ENCODE measurements at places on chromosomes 3 and 15.
A peak's percentile ranks its signal among the peaks of the same experiment; 100 is the strongest.

- DNase-seq = peak; percentile 38
Observed at GRCh38 chr3:131038326-131038725, 11.6 kb downstream of the NEK11 start.

GRCh38 chr3:175227126-175227525 is 368.0 kb downstream of the NAALADL2 start:
- DNase-seq = no peak

DNA sequence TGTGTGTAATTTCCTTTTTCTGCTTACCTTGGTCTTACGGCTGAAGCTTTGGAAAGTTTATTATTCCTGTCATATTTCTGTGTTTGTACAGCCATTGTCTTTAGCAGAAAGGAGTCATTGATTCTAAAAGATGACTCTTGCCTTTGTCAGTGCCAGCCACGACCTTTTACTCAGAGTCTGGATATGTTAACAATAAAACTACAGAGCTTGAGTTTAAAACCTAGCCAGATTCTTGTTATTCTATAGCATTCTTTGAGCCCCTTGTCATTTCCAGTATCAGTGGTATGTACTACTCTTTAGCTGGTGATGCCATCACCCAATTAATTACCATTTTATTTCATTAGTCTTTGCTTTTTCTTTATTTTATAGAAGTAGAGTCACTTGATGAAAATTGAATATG is 142.4 kb downstream of the TCF12 start:
- DNase-seq = peak; percentile 86

GRCh38 chr3:42061713-42062380 is 29.3 kb upstream of the TRAK1 start:
- DNase-seq = peak; percentile 85

DNA sequence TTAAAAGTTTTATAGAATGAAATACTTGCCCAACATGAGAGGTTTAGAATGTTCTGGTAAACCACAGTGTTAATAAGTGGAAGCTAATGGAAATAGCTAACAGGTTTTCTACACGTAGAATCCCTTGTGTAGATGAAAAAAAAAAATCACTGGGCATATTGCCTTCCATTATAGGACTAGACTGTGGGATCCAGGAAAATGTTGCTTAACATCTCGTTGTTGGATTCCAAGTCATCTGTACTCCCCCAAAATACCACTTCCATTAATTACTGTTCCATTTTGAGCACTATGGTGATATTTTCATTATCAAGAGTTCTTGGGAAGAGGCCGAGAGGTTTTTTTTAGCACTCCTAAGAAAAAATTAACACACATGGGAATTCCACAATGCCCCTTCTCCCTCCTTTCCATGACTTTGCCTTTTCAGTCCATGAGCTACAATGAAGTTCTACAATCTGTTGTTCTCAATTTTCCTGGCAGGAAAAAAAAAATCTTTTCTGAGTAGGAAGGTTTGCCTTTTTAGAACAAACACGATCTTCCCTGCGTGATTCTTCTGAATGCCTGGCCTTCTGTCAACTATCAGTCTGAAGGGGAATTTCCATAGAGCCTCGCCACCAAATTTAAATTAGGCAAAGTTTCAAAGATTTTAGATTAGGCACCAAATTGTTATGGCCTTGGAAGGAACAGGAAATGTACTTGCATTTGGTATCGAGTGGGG is 74.4 kb upstream of the CTDSPL start:
- DNase-seq = no peak

- DNase-seq = peak; percentile 82
Observed at GRCh38 chr15:51144021-51144532, 49.4 kb upstream of the TNFAIP8L3 start.

DNA sequence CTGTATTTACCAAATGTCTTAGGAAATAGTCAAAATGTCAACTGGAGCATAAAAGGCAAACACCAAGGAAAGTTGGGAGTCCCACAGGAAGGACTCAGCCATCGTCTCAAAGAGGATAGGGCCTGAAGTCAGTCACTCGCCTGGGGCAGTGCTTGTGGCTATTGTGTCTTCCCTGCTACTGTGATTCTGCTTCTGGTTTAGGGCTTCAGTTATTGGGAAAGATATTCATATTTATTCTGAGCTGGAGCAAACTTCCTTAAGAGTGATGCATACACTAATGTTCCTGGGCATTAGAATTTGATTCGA is 118.1 kb downstream of the EDEM1 start:
- DNase-seq = no peak

GRCh38 chr3:122941228-122942206 is 86.0 kb downstream of the SEMA5B start:
- DNase-seq = no peak

DNA sequence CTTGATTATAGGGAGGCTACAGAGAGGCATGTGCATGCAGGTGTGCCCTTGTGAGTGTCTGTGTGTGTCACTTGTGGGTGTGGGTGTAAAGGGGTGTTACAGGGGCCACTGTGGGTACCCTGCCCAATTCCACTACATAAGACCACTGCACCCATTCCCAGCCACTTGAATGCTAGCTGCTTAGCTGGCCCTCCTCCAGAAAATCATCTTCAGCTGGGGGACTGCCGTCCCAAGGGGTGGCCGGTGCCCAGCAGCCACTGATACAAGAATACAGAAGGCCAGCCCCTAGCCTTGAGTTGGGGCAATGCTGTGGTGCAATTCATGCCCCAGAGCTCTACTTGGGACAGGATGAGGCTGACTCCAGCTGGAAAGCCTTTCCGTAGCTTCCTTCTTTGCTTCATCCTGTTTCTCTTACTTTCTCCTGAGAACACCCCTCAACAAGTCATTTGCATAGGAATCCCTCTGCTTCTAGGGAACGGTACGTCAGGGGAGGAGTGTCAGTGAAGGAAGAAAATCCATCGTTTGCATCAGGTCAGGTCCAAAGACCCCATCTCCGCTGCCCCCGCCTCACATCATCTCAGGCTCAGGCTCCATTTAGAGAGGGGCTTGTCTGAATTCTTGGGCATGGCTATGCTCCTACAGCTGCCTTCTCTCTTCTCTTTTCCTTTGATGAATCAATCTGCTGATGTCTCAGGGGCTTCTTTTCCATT is 72.0 kb downstream of the SCN5A start:
- no peak for DNase-seq

- no peak for DNase-seq
Observed at GRCh38 chr15:85353516-85353915, 26.9 kb upstream of the AKAP13 start.

GRCh38 chr3:129277829-129278271 is 820 bp upstream of the HMCES start:
- peak; percentile 14 for DNase-seq

- DNase-seq = no peak
Observed at GRCh38 chr3:11138371-11138770, 15.9 kb upstream of the HRH1 start.

DNA sequence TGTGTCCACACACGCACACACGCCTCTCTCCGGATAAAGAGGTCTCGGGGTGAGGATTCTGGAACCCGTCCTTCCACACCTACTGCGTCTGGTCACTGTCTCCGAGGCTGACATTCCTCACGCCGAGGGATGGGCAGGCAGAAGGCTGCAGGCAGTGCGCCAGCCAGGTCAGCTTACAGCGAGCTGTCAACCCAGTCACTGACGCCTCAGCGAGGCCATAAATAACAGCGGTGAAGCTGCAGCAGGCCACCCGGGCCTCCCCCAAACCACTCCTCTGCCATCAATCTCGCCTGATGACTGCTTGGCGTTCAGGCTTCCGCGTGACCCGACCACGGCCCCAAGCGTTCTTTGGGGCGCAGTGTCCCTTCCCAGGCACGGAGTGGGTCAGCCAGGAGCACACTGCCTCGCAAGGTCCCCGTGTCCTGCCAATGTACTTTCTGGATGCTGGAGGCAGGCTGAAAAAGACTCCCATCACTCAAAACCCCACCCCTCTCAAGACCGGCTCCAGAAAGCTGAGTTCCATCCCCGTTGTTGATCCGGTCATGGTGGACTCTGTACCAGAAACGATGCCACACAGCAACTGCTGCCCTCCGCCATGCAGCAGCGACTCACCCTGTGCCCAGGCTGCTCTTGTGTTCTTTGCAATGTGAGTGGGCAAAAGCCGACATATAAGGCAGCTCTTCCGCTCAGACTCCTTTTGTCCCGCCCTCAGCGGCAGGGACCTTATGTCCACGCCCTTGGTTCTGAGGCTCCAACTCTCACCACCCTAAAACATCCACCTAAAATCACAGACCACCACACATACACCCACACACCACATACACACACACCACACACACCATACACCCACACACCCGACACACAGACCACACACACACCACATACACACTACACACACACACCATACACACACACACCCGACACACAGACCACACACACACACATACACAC is 27.1 kb downstream of the CPN2 start:
- peak; percentile 35 for DNase-seq

DNA sequence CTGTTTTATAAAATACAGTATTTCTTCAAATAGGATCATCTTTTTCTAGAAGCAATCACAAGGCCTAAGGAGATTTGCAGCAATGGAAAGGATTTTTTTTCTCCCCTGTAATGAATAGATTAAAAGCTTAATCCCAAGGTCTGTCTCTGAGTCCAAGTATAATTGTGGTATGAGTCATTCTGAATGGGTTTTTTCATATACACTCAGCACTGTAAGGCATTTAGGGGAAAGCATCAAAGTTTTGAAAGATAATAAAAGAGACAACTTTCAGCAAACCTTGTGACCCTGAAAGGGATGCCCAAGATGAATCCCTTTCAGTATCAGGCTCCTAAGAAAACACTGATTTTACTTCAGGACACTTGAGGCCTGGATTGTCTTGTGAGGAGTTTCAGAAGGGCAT is 23.3 kb upstream of the LARS2 start:
- peak; percentile 27 for DNase-seq

GRCh38 chr15:98755781-98756180 is 107.4 kb downstream of the IGF1R start:
- no peak for DNase-seq

- no peak for DNase-seq
Observed at GRCh38 chr15:80785335-80785734, 6.2 kb downstream of the CEMIP start.

DNA sequence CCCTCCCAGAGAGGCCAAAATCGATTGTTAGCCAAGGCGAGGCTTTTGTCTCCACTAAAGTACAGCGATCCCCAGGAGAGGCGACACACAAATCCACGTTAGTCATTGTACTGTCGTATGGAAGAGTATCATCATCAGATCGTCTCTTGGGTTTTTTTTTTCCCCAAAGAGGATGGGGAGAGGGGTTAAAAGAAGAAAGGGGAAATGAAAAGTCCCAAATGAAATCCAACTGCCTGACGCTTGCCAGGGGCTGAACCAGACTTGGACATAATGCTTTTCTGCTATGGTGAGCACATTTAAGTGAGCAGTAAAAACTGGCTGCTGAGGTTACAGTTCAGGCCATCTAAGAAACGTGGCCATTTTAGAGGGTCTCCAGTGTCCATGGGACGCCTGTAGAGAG is 37.9 kb upstream of the CTSH start:
- DNase-seq = no peak

DNA sequence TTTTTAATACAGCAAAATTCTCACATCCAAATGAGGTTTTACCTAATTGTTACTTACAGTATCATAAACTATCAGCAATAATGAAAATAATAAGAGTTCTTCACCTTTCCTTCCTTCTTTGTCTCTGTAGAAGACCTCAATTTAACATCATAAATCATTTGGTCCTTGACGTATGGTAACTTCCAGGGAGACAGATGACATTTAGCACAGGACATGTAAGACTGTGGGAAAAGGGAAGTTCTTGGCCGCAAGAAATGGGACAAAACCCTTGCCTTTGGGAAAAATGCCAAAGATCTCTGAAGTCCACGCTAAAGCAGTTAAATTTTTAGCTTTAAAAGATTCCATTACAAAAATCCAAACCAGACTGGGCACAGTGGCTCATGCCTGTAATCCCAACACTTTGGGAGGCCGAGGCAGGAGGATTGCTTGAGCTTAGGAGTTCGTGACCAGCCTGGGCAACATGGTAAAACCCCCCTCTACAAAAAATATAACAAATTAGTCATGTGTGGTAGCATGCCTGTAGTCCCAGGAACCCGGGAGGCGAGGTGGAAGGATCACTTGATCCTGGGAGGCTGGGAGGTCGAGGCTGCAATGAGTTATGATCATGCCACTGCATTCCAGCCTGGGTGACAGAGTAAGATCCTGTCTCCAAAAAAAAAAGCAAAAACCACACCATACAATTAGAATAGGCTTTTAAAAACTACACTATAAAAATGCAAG is 8.8 kb downstream of the PTPN9 start:
- DNase-seq = no peak

DNA sequence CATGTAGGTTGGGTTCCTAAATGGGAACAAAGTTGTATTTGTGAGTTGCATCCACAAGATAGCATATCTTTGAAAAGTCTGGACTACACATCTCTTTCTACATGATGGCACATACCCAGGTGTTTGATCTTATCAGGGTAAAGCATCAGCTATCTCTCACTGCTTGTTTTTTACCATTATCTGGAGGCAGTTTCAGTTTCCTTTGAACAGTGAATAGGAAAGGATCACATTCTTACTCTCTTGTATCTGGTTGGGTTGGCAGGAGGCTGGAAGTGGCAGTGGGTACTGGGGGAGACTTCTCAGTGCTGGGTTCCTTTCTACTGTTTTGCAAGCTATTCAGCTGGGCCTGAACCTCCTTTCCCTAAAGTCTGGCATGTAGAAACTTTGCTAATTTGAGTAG is 4.1 kb downstream of the CEMIP start:
- DNase-seq = no peak
